IMR-90 (cell line): ENCODE measurements at places on chromosomes 3 and 15.

DNA sequence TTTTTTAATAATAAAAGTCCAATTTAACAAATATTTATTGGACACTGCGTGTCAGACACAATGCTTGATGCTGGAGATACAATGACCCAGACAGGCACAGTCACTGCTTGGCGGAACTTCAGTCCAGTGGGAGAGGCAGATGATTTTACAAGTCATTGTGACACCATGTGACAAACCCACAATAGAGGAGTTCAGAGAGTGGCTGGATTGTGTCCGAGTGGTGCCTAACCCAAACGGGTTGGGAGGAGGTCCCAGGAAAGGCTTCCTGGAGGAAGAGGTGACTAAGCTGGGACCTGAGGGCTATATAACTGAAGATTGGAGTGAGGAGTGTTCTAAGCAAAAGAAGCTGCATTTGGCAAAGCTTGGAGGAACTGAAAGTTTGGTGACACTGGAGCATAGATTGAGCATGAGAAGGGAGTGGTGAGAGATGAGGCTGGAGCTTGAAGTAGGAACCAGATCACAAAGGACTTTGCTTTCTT, 41.4 kb downstream of the CRTC3 start:
- no peak for DNase-seq

- DNase-seq, result no peak
Observed at GRCh38 chr3:24640330-24640877, 145.8 kb upstream of the THRB start.

GRCh38 chr3:112348943-112349342, 16.0 kb downstream of the CD200 start:
- no peak for DNase-seq

DNA sequence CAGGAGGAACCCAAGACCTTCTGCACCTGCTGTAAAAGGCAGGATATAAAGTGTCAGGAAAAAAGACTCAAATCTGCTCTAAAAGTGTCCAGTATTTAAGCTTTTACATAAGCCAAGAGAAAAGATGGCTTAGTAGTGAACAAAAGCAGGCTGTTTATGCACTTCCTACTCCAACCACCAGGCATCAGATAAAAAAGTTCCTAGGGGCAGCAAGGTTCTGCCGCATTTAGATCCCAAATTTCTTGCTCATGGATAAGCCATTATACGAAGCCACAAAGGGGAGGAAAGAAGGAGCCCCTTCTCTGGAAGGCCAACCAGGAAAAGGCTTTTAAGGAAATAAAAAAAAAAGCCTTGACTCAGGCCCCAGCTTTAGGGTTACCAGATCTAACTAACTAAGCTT, 10.6 kb upstream of the SLC9C1 start:
- DNase-seq, result peak; percentile 13

DNA sequence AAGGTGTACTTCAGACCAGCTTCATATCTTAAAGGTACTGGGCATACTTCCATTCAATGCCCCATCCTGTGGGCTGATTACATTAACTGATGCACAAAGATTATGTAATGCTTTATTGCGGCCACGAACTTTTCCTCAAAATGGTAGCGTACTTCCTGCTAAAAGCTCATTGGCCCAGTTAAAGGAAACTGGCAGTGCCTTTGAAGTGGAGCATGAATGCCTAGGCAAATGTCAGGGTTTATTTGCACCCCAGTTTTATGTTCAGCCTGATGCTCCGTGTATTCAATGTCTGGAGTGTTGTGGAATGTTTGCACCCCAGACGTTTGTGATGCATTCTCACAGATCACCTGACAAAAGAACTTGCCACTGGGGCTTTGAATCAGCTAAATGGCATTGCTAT, 3.4 kb downstream of the SKIL start:
- DNase-seq, result peak; percentile 11

DNA sequence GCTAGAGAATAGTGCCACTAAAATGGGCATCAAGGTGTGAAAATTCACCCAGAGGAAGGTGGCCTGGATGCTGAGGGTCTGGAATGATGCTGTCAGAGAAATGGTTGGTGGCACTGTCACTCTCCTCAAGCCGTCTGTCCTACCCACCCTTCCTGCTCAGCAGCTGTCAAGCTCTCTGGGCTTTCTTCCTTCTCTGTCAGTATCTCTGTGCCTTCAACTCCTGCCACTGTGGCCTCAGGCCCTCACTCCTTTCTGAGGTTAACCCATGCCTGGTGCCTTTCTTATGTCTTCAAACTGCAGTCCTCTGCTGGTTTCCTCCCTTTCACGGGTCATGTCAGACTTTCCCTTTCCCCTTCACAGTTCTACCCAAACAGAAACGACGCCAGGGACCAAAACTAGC, 4.4 kb downstream of the MYO5C start:
- DNase-seq, result no peak

GRCh38 chr15:70715840-70716485, 47.4 kb downstream of the UACA start:
- DNase-seq, result peak; percentile 47

DNA sequence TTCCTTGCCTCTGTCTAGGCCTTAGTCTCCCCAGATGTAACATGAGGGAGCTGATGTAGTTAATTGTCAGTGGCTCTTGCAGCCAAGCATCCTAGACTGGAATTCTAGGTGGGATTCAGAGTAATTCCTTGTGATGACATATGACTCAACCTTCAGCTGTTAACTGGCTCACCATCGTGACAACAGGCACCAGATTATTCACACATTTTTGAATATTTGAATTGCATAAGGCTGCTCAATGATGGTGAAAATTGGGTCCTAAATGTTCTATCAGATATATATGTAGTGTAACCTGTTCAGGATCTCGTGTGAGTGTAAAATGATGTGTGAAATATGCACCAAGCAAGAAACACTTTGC, 405.1 kb downstream of the LPP start:
- no peak for DNase-seq

- DNase-seq, result peak; percentile 87
Observed at GRCh38 chr15:89750560-89751542, at the start of gene MESP1. TSS of gene MESP1 (minus strand) at chr15:89751249. CDS start at chr15:89751231, 18 bp downstream.

GRCh38 chr3:106675451-106675850, 701.8 kb upstream of the CCDC54 start:
- DNase-seq, result no peak

DNA sequence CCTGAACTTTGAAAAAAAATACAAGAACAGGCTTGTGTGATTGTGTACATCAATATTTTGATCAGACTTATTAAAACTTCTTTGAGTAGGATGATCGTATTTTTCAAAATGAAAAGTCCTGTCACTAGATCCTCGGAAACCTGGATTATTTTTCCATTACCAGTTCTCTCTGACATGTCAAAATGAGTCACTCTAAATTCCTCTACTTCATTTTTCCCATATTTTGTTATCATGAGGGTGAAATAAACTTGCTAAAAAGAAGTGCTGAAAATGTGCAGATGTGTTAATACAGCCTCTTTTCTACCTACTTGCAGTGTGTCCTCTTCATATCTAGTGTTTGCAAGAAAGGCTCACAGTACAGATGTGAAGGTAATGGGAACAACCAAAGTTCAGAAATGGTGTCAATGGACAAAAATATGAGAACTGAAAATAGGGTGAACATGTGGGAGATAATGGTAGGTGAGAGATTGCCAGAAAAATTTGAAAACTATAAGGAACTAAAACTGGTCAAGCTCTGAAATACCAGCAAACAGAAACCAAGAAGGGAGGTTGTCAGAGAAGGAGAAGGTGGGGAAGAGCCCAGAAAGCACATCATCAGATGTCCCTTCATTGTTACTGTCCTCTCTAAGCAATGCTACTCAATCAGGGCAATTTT, 108.2 kb downstream of the EOMES start:
- DNase-seq, result peak; percentile 55

- DNase-seq, result peak; percentile 91
Observed at GRCh38 chr15:99085413-99086326, 19.2 kb upstream of the SYNM start.

DNA sequence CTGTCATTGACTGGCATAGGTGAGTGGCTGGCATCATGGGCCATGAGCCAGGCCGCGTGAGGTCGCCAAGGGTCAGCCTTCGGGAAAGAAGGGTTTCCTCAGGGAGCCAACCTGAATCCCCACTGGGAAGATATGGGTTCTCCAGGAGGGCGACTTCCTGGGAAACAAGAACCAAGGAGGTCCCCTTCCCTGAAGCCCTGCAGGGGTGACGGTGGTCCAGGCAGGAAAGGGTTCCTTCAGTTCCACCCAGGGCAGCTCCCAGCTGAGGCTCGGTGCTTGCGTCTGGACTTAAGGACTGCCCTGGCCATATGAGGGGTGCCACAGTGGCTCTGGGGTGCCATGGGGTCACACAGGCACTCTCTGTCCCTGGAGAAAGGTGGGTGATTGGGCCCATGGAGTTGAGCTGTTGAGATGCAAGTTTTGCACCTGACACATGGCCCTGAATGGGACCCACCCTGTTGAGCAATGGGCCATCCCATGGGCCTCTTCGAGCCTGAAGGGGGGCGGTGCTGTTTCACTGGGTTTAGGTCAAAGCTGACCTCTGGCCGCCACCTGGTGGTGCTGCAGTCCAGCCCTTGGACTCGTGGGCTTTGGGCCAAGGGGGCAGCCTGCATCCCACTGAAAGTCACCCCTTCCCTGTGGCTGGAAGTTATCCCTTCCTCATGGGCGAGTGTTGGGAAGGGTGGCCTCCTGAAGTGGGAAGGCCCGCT, 228.1 kb downstream of the SNRPN start:
- DNase-seq, result no peak

DNA sequence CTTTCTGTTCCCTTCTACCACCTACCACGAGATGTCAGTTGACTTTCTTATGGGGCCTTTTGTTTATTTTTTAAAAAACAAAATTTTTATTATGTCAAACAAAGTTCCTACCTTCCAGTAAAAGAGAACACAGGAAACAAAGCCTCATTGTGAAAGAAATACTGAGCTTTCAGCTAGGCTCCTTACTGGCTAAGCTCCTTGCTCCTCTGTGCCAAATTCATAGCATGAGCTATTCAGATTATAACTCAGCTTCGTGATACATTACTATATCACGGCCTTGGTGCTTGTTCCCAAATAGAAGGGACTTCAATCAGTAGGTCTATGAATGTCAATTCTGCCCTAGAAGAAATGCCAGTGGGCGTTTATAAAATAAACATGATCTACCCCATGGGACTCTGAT, 145.8 kb upstream of the CHRM5 start:
- no peak for DNase-seq

- no peak for DNase-seq
Observed at GRCh38 chr3:149975919-149976318, 5.2 kb upstream of the PFN2 start.

DNA sequence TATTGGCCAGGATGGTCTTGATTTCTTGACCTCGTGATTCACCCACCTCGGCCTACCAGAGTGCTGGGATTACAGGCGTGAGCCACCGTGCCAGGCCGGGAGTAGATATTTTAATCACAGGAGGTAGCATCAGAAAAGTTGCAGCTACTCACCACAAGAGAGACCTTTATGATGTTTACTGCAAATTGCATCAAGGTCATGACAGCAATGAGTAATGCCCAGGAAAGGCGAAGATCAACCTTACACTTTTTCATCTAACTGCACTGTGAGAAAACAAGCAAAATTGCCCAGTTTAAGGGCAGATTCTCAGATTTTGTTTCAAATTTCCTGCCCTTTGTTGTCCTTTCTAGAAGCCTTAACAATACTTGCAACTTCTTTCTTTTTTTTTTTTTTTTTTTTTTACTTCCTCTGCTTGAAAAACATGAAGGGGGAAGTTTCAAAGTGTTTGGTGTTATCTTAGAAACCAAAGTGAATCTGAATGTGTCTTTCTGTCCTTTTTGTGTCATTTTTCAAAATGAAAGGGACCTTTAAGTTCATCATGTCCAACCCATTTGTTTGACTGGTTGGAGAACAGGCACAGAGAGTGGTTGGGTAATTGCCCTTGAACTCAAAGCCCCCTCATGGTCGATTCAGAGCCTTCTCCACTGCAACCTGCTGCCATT, 25.0 kb downstream of the TGFBR2 start:
- DNase-seq, result no peak

- DNase-seq, result peak; percentile 80
Observed at GRCh38 chr3:129727707-129728106, 121.2 kb upstream of the PLXND1 start.

DNA sequence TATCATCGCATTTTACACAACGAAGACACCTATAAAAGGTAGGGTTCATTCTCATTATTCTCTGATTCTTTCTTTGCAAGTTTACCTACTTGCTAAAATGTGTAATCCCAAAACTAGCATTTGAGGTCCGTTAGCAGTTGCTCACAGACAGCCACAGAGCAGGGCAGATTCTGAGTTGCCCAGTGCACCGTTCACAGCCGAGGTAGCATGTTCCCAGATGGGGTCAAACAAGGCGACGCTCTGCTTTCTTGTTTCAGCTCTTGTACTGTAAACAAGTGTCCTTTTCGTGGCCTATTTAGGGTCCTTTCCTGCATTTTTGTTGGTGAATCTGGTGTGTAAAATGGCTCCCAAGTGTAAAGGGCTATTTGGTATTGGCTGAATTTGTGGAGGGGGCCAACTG, 3.1 kb downstream of the PPP1R2 start:
- no peak for DNase-seq

DNA sequence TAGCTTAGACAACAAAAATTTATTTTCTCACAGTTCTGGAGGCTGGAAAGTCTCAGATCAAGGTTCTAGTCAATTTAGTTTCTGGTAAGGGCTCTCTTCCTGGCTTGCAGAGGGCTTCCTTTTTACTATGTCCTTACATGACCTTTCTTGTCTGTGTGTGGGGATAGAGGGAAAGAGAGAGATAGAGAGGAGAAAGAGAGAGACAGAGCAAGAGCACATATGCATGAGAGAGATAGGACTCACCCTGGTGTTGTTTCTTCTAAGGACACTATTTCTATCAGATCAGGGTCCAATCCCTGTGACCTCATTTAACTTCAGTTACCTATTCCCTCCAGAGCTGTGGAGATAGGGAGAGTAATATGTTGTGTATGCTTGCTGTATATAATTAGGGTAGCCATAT, 44.9 kb upstream of the TEX9 start:
- DNase-seq, result no peak

DNA sequence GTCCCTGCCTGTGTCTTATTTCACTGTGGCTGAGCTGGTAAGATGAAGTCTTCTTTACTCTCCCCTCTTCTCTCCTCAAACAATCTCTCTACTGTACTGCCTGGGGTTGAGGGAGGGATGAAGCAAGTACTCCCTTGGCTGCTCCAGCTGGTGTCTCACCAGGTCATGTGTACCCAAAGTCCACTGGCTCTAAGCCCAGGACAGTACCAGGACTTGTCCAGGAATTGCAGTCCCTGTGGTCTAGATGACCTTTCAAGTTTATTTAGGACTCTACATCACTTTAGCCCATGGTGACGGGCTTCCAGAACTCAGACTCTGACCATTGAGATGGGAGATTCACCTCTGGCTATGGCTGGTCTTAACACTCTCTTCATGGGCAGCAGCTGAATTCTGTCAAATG, 17.5 kb upstream of the SLC27A2 start:
- DNase-seq, result no peak

- DNase-seq, result no peak
Observed at GRCh38 chr3:96734273-96735009, 80.0 kb upstream of the EPHA6 start.

- no peak for DNase-seq
Observed at GRCh38 chr15:53251996-53252395, 461.9 kb upstream of the ONECUT1 start.

GRCh38 chr3:186694288-186695032, 22.7 kb upstream of the KNG1 start:
- DNase-seq, result no peak

- peak; percentile 4 for DNase-seq
Observed at GRCh38 chr3:42351207-42351606, 59.2 kb downstream of the LYZL4 start.
